ENCODE measurements at places on chromosomes 7 and 10.

DNA sequence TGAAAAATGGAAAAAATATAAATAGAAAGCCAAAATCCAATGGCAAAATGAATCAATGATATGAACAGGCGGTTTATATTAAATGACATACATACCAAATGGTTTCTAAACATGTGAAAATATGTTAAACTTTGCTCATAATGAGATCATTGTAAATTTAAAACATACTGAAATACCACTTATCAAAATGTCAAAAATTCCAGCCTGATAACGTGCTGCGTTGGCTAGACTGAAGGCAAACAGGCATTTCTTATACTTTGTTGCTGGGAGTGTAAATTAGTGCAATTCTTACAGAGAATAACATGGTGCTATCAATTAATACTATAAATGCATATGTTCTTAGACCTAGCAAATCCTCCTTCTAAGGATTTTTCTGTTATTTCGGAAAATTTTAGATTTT, 225.8 kb upstream of the FAM3C start:
- DNase-seq: no peak
- H3K4me1 ChIP-seq: peaks cover 28% of the 10 kb centered on the region
- H3K27ac ChIP-seq: no peak overlapping the region
- no peaks in the 10 kb centered on the region for H3K36me3 ChIP-seq
- peak overlapping the region; percentile 33 for H3K4me3 ChIP-seq

GRCh38 chr7:93860261-93860660, 30.3 kb downstream of the TFPI2 start:
- H3K36me3 ChIP-seq: no peaks in the 10 kb centered on the region
- no peaks in the 10 kb centered on the region for H3K27me3 ChIP-seq
- H3K4me1 ChIP-seq: no peaks in the 10 kb centered on the region
- no peak for DNase-seq
- H3K27ac ChIP-seq: no peak overlapping the region
- no peak overlapping the region for H3K4me3 ChIP-seq

DNA sequence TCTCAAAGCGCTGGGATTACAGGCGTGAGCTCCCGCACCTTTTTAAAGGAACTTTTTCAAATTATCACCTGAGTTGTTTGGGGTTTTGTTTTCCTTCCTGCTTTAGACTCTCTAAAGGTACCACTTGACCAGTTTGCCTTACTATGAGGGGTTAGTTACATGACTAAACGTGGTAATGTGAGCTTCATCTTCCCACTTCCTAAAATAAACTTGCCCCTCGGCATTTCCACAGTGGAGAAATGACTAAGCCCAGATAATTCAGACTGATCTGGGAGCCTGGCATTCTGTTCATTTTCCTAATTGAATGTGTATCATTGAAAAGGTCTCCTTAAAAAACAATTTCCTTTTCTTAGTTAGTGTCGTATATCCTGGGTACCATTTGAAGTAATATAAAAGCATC, 163.4 kb downstream of the PLXDC2 start:
- H3K4me1 ChIP-seq: peaks cover 34% of the 10 kb centered on the region
- H3K36me3 ChIP-seq: no peaks in the 10 kb centered on the region
- H3K4me3 ChIP-seq: no peak overlapping the region
- no peak overlapping the region for H3K27ac ChIP-seq
- H3K27me3 ChIP-seq: no peaks in the 10 kb centered on the region

- peaks cover 18% of the 10 kb centered on the region for H3K4me1 ChIP-seq
- no peak overlapping the region for H3K27ac ChIP-seq
- H3K27me3 ChIP-seq: no peaks in the 10 kb centered on the region
- H3K4me3 ChIP-seq: no peak overlapping the region
These were observed 16.6 kb upstream of the WDFY4 start for GRCh38 chr10:48667960-48668590.

DNA sequence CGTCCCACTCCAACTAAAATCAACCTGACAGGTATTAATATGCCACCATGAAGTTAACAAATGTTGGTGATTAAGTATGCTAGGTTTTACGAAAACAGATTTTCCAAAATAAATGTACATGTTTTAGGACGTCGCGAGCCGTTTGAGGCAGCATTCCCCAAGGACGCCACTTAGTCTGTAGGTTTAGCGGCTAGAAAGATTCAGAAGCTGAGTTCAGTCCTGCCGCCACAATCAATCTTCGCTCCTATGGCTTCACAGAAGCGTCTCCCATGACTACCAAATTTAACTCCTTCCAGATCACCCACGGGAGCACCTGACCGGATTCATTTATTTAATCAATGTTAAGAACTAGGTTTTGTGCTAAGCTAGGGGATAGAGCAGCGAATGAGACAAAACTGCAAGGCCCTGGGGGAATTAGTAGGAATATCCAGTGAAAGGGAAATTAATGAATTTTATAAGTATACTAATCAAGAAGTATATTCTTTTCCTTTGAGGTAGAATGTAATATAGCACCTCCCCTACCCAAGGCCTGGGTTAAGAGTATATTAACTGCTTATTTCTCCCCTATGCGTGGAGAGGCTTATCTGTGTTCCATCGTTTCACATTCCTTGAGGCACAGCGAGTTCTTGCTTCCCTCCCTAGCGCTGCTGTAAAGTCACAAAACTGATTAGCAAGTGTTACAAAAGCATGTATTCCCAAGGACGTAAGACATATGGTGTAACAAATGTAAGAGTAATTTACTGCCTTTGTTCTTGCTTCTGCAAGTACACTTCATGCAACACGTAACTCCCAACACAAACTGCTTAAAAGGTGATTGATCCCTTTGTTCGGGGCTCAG, 994 bp upstream of the CYP51A1 start:
- peak; percentile 59 for DNase-seq
- peak overlapping the region; percentile 95 for H3K4me3 ChIP-seq
- no peaks in the 10 kb centered on the region for H3K27me3 ChIP-seq
- peak overlapping the region; percentile 96 for H3K27ac ChIP-seq

GRCh38 chr7:65951837-65952578, 30.0 kb downstream of the GUSB start:
- no peaks in the 10 kb centered on the region for H3K4me1 ChIP-seq
- H3K4me3 ChIP-seq: no peak overlapping the region
- H3K27me3 ChIP-seq: no peaks in the 10 kb centered on the region

GRCh38 chr7:12715372-12716133, 28.1 kb downstream of the ARL4A start:
- H3K36me3 ChIP-seq: no peaks in the 10 kb centered on the region
- peaks cover 48% of the 10 kb centered on the region for H3K4me1 ChIP-seq

- H3K27ac ChIP-seq: no peak overlapping the region
- no peak overlapping the region for H3K4me3 ChIP-seq
- H3K36me3 ChIP-seq: no peaks in the 10 kb centered on the region
- H3K4me1 ChIP-seq: no peaks in the 10 kb centered on the region
- DNase-seq: no peak
- H3K27me3 ChIP-seq: no peaks in the 10 kb centered on the region
These were observed 20.4 kb upstream of the PIK3AP1 start for GRCh38 chr10:96740579-96741281.

GRCh38 chr10:682931-683447, 6.5 kb downstream of the DIP2C start:
- no peak overlapping the region for H3K4me3 ChIP-seq
- no peaks in the 10 kb centered on the region for H3K36me3 ChIP-seq
- no peak for DNase-seq
- no peak overlapping the region for H3K27ac ChIP-seq

GRCh38 chr10:13272164-13272571, 27.7 kb downstream of the PHYH start:
- H3K4me1 ChIP-seq: peaks cover 22% of the 10 kb centered on the region
- H3K27me3 ChIP-seq: no peaks in the 10 kb centered on the region
- no peaks in the 10 kb centered on the region for H3K36me3 ChIP-seq
- no peak overlapping the region for H3K27ac ChIP-seq
- DNase-seq: peak; percentile 9
- no peak overlapping the region for H3K4me3 ChIP-seq

DNA sequence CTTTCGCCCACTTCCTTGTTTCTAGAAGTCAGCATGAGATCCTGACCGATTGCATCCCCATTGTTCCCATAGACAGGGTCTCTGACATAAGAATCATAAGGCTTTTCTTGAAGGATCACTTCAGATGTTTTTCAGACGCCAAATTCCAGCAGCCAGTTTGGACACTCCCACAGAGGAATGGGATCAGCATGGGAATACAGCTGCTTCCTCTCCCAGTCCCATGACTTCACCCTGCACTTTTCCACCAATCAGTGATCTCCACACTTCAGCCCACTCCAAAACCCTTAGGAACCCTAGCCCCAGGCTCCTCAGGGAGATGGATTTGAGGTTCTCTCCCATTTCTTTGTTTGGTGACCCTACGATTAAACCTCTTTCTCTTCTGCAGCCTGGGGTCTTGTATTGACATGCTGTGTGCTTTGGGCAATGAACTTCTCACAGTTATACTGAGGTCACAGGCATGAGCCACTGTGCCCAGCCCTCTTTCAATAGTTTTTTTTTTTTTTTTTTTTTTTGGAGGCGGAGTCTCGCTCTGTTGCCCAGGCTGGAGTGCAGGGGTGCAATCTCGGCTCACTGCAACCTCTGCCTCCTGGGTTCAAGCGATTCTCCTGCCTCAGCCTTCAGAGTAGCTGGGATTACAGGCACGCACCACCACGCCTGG, 52.8 kb upstream of the CHST3 start:
- H3K36me3 ChIP-seq: no peaks in the 10 kb centered on the region
- no peak overlapping the region for H3K27ac ChIP-seq
- no peak overlapping the region for H3K4me3 ChIP-seq
- no peaks in the 10 kb centered on the region for H3K27me3 ChIP-seq
- DNase-seq: no peak

- H3K36me3 ChIP-seq: no peaks in the 10 kb centered on the region
- H3K27me3 ChIP-seq: no peaks in the 10 kb centered on the region
- DNase-seq: peak; percentile 83
- H3K4me1 ChIP-seq: peaks cover 20% of the 10 kb centered on the region
These were observed 80.7 kb upstream of the KIAA1217 start for GRCh38 chr10:24128066-24128730.

GRCh38 chr7:148664324-148664723, 34.4 kb upstream of the CUL1 start:
- H3K4me1 ChIP-seq: no peaks in the 10 kb centered on the region
- DNase-seq: no peak
- H3K27me3 ChIP-seq: no peaks in the 10 kb centered on the region
- no peaks in the 10 kb centered on the region for H3K36me3 ChIP-seq
- H3K4me3 ChIP-seq: no peak overlapping the region

- H3K4me1 ChIP-seq: peaks cover 6% of the 10 kb centered on the region
- no peak for DNase-seq
- no peak overlapping the region for H3K4me3 ChIP-seq
- no peaks in the 10 kb centered on the region for H3K27me3 ChIP-seq
These were observed 155.8 kb downstream of the SKIDA1 start for GRCh38 chr10:21369697-21370096.

- H3K36me3 ChIP-seq: no peaks in the 10 kb centered on the region
- DNase-seq: no peak
- H3K4me1 ChIP-seq: peaks cover 1% of the 10 kb centered on the region
- H3K4me3 ChIP-seq: no peak overlapping the region
- H3K27ac ChIP-seq: no peak overlapping the region
These were observed 236.5 kb upstream of the PTN start for GRCh38 chr7:137579913-137580640.

- H3K4me3 ChIP-seq: no peak overlapping the region
- no peak overlapping the region for H3K27ac ChIP-seq
- no peak for DNase-seq
- peaks cover 23% of the 10 kb centered on the region for H3K4me1 ChIP-seq
- H3K27me3 ChIP-seq: no peaks in the 10 kb centered on the region
These were observed 47.6 kb downstream of the CUX1 start for GRCh38 chr7:101865031-101865430.

DNA sequence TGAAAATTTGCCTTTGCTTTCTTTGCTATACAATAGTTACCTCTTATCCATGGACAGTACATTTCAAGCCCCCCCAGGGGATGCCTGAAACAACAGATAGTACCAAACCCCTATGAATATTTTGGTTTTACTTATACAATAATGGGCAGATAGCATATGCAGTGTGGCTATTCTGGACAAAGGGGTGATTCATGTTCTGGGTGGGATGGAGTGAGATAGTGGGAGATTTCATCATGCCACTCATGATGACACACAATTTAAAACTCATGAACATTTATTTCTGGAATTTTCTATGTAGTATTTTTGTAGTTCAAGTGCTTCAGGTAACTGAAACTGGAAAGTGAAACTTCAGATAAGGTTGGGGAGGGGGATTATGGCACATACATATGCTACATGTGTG, 12.0 kb downstream of the STARD3NL start:
- no peak overlapping the region for H3K4me3 ChIP-seq
- no peak for DNase-seq
- no peaks in the 10 kb centered on the region for H3K36me3 ChIP-seq
- peaks cover 22% of the 10 kb centered on the region for H3K4me1 ChIP-seq
- H3K27me3 ChIP-seq: no peaks in the 10 kb centered on the region
- H3K27ac ChIP-seq: no peak overlapping the region

DNA sequence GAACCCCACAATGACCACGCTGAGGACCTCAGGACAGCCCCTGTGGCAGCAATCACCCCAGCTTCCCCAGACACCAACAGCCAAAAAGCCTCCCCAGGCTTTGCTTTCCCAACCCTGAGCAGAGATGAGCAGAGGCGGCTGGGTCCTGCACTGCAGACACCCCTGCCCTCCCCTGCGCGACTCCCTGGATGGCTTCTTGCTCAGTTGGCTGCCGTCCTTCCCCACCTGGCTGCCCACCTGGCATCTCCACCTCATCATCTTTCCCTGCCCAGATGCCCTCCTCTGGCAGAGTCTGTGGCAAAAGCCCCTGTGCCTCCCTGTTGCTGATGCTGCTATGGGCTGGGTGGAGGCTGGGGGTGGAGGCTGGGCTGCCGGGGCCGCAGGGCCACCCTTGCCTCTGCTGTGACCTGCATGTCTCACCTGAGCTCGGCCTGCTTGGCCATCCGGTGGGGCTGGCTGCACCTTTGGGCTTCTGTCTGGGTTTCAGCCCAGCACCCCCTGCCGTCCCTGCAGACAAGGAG, 567.7 kb downstream of the TCERG1L start:
- H3K4me1 ChIP-seq: peaks cover 21% of the 10 kb centered on the region
- H3K36me3 ChIP-seq: no peaks in the 10 kb centered on the region
- no peak overlapping the region for H3K4me3 ChIP-seq

DNA sequence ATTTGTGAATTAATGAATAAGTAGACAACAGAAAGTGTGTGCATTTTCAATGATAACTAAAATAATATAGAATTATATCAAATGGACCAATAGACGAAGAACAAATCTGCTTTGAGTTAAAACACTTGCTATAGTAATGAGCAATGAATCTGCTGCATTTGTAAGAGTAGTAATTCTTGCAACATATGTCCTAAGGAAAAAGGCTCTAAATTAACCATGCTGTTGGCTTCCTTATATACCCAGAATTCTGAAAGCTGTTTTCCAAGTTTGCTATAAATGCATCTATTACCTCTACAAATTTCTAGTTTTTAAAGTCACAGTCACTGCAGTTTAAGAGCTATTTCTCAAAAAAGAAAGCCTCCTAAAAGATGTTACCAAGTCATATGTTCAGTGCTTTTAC, 20.5 kb upstream of the ANLN start:
- H3K4me1 ChIP-seq: peaks cover 4% of the 10 kb centered on the region
- no peak overlapping the region for H3K27ac ChIP-seq
- no peak for DNase-seq
- peaks cover 58% of the 10 kb centered on the region for H3K27me3 ChIP-seq
- H3K36me3 ChIP-seq: no peaks in the 10 kb centered on the region

DNA sequence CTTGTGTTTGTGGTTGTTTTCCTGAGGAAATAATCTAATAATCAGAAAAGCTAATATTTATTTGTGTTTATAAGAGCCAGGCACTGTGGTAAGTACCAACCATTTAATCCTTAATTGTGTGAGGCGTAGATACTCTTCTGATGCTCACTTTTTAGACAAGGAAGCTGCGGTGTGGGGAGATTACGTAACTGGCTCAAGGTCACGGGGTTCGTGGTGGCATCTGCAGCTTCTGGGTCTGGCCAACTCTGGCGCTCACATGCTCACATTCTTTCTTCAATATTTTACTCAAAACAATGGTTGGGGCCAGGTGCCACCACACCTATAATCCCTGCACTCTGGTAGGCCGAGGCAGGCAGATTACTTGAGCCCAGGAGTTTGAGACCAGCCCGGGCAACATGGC, 77.6 kb downstream of the RALA start:
- H3K4me1 ChIP-seq: peaks cover 7% of the 10 kb centered on the region
- no peaks in the 10 kb centered on the region for H3K27me3 ChIP-seq
- peaks cover 3% of the 10 kb centered on the region for H3K36me3 ChIP-seq
